ENCODE measurements at places on chromosomes 11 and 22. TPM values are rescaled to one million over a fixed set of nuclear protein-coding genes. Genes with fewer than 3 reads are reported as not detected.

The SHISAL1 gene
- total RNA-seq, result 0.05 TPM

DNA sequence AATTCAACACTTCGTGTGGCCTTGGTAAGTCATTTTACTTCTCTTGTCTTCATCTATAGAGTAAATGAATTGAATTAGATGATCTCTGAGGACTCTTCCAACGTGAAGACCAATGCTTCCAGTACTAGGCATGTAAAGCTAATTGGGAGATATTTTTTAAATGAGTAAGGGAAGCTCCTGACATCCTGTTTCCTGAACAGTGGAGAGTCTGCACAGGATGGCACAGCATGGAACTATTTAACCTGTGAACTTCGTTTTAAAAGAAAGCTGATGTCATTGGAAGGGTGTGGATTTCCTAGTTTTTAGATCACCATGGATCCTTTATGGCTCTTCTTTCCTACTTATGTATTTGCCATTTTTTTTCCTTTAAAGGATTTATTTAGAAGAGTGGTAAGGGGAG lies 48.4 kb upstream of the HSD17B12 start:
- DNase-seq, result no peak

The LYVE1 gene
- 36.5 TPM for total RNA-seq

- no peak for DNase-seq
Observed at GRCh38 chr11:47589977-47590861, 3.7 kb downstream of the FAM180B start.

- DNase-seq, result no peak
Observed at GRCh38 chr11:8811571-8811970, 99.4 kb upstream of the AKIP1 start.

DNA sequence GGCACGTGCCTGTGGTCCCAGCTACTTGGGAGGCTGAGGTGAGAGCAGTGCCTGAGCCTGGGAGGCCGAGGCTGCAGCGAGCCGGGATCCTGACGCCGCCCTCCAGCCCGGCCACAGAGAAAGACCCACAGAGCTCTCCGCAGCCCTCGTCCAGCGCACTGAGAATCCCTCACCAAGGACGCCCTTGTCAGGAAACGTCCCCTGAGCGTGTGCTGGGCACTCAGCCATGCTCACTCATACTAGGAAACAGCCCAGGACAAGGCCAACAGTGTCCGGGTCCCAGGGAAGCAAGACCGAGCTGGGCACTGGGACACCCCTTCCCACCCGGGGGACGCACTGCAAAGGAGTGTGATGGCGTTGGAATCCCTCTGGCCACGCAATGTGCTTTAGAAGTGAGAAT lies 14.5 kb downstream of the DEAF1 start:
- DNase-seq, result no peak

DNA sequence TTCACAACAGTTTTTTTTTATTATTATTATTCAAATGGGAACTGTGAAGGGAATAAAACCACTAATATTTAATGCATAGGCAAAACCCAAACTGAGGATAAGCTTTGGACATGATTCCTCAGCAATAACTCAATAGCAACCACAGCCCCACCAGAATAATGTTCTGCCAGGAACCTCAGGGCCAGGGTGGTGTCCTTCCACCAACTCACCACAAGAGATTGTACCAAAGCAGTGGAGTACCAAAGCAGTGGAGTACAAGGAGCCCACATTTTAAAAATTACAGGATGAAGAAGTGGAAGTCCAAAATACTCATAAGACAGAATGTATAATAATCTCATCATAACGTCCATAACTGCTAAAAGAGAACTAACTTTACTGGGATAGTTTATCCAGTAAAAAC lies 32.5 kb upstream of the FZD4 start:
- no peak for DNase-seq

Measured in psoas muscle (tissue), 8 donors.